ENCODE measurements at places on chromosomes 16 and 17. TPM values are rescaled to one million over a fixed set of nuclear protein-coding genes. Genes with fewer than 3 reads are reported as not detected.

HS3ST3A1 gene
- not detected for total RNA-seq

GRCh38 chr17:30917050-30917449 lies 4.7 kb upstream of the ADAP2 start:
- H3K4me3 ChIP-seq = no peak overlapping the region
- no peak overlapping the region for H3K27ac ChIP-seq
- DNase-seq = no peak
- H3K36me3 ChIP-seq = no peaks in the 10 kb centered on the region
- peaks cover 4% of the 10 kb centered on the region for H3K4me1 ChIP-seq

KRTAP4-4 gene
- not detected for total RNA-seq

KLHL10 gene
- not detected for total RNA-seq

GRCh38 chr17:80264205-80265075 lies 3.8 kb downstream of the RNF213 start:
- H3K27me3 ChIP-seq = no peaks in the 10 kb centered on the region
- peaks cover 5% of the 10 kb centered on the region for H3K36me3 ChIP-seq
- H3K27ac ChIP-seq = peak overlapping the region; percentile 97
- peaks cover 42% of the 10 kb centered on the region for H3K4me1 ChIP-seq

SOX9 gene
- not detected for total RNA-seq

DNA sequence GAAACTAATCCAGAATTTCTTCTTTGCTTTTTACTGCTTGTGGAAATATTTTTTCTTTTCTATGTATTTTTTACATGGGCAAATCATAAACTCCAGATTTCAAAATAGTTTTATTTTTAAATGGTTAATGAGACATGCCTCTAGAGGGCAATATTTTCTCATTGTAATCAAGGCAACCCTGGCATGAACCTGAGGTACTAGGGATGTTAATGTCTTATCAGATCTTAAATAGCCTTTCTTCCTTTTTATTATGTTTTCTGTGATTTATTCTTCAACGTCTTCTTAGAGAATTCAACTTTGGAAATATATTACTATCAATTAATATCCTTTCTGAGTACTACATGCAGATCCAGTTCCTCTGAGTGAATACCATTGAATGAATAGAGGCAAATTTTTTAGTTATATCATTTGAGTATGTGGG lies 324.7 kb downstream of the BCAS3 start:
- no peaks in the 10 kb centered on the region for H3K27me3 ChIP-seq
- H3K4me3 ChIP-seq = no peak overlapping the region
- peaks cover 5% of the 10 kb centered on the region for H3K4me1 ChIP-seq
- H3K36me3 ChIP-seq = peaks cover 3% of the 10 kb centered on the region
- H3K27ac ChIP-seq = no peak overlapping the region

DNA sequence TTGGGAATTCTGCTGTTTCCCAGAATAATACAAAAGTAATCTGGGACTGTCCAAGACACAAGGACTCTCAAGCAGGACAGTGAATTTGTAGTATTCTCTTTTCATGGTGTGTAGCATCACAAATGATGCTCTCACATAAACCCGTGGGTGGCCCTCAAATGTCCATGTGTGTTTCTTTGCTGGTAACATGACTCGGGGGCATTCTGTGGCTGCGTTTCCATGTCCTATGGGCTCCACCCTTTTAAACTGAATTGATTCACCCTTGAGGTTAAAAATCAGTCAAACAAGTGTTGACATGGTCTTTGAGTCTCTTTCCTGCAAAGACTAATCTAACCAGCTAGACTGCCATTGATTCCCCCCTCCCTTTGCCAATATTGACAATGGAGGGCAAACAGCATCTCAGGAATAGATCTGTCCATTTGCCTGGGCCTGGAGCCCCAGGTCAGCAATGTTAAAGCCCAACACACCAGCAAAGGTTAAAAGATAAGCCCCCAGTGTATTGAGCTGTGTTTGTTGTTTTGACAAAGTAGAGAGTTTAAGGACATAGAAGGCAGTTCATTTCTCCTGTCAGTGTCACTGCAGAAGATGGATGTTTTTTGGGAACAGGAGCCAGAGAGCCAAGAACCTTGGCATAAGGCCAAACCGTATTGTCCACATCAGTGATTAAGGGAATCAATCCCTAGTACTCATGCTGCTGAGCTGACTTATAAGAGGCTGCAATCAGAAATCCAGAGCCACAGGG lies 117.1 kb upstream of the COX10 start:
- H3K27ac ChIP-seq = no peak overlapping the region
- no peaks in the 10 kb centered on the region for H3K27me3 ChIP-seq
- H3K4me3 ChIP-seq = no peak overlapping the region
- no peak for DNase-seq
- H3K36me3 ChIP-seq = peaks cover 2% of the 10 kb centered on the region

DNA sequence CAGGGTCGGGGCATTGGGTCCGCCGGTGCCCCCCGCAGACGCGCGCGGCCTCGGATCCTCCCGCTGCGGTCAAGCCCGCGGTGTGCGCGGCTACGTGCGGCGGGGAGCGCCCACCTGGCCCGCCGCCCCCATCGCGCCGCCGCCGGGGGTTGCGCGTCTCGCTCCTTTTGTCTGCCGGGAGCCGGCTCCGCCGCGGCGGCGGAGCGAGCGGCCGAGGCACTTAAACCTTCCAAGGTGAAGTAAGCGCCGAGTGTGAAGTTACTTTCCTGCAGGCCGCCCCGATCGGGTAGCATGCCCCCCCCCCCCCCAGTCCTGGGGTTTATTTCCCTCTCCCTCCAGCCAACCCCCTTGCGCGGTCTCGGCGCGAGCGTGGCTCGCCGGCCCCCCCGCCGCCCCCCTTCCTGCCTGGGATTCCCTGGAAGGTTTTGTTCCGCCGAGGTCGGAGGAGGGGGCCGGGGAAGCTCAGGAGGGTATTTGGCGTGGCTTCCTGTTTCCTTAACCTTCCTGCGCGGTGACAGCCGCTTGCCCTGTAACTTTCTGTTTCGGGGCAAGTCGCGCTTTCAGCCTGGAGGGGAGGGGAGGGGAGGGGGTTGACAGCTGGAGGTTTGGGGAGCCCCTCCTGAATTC lies 56.6 kb upstream of the GSE1 start:
- H3K4me1 ChIP-seq = peaks cover 33% of the 10 kb centered on the region
- no peaks in the 10 kb centered on the region for H3K36me3 ChIP-seq
- peak overlapping the region; percentile 94 for H3K27ac ChIP-seq
- H3K27me3 ChIP-seq = no peaks in the 10 kb centered on the region
- DNase-seq = no peak

DNA sequence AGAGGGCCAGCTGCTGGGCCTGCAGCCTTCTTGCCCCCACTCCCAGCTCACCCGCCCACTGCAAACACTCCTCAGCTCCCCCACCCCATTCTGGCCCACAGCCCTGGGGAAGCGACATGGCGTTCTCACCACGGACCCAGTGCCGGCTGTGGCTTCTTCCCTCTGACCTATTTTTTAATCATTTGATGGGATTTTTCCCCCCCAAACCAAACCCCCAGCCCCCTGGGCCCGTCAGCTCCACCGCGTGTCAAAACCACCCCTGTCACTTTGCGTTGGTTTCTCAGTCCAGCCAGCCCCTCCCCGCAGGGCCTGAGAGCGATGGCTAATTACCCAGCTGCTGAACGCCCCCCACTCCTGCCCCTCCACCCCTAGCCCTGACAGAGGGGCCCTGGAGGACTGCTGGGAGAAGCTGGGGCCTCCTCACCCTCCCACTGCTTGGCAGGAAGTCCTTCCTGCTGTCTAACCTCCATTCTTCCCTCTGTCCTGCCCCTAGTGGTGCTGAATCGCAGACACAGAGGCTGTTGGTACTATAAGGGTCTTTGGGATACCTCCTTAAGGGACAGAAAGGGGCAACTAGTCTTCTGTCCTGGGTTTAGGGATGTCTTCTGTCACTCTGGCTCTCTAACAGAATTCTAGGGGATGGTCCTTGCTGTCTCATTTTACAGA lies 7.5 kb upstream of the TBX21 start:
- H3K4me1 ChIP-seq = peaks cover 28% of the 10 kb centered on the region
- H3K27ac ChIP-seq = peak overlapping the region; percentile 37
- DNase-seq = no peak
- peaks cover 18% of the 10 kb centered on the region for H3K27me3 ChIP-seq
- H3K4me3 ChIP-seq = no peak overlapping the region
- no peaks in the 10 kb centered on the region for H3K36me3 ChIP-seq

DNA sequence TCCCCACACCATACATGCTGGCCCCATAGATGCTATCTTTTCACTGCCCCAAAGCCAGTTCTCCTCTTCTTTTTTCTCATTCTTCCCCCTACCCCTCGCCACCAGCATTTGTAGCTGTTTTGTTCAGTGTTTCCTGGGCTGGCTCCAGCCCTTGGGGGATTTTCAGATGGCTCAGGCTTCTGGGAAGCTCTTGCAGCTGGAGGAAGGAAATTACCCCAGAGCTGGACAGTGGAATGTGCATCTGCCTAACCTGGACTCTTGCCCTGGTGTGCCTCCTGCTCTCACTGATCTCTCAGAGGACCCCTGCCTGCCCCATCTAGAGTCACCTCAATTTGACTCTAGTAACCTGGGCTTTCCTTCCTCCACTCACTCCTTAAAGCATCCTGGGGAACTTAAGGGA lies 82.8 kb downstream of the MYH13 start:
- no peak overlapping the region for H3K27ac ChIP-seq
- peaks cover 22% of the 10 kb centered on the region for H3K27me3 ChIP-seq
- DNase-seq = no peak
- H3K36me3 ChIP-seq = no peaks in the 10 kb centered on the region

GRCh38 chr16:2520784-2521531 lies 787 bp downstream of the AMDHD2 start:
- peak overlapping the region; percentile 91 for H3K27ac ChIP-seq
- peak overlapping the region; percentile 92 for H3K4me3 ChIP-seq
- peaks cover 9% of the 10 kb centered on the region for H3K36me3 ChIP-seq
- no peaks in the 10 kb centered on the region for H3K27me3 ChIP-seq
- peaks cover 37% of the 10 kb centered on the region for H3K4me1 ChIP-seq
- DNase-seq = peak; percentile 64

SNX20 gene
- 58.9 TPM for total RNA-seq

HSD17B1 gene
- 0.90 TPM for total RNA-seq

- peaks cover 13% of the 10 kb centered on the region for H3K4me1 ChIP-seq
- no peaks in the 10 kb centered on the region for H3K27me3 ChIP-seq
- H3K4me3 ChIP-seq = no peak overlapping the region
- no peak overlapping the region for H3K27ac ChIP-seq
Observed at GRCh38 chr17:16243801-16244567, 27.0 kb downstream of the PIGL start.

- no peak overlapping the region for H3K4me3 ChIP-seq
- no peak for DNase-seq
- no peak overlapping the region for H3K27ac ChIP-seq
- H3K27me3 ChIP-seq = no peaks in the 10 kb centered on the region
Observed at GRCh38 chr17:21688293-21688949, 3.9 kb upstream of the KCNJ18 start.

DNA sequence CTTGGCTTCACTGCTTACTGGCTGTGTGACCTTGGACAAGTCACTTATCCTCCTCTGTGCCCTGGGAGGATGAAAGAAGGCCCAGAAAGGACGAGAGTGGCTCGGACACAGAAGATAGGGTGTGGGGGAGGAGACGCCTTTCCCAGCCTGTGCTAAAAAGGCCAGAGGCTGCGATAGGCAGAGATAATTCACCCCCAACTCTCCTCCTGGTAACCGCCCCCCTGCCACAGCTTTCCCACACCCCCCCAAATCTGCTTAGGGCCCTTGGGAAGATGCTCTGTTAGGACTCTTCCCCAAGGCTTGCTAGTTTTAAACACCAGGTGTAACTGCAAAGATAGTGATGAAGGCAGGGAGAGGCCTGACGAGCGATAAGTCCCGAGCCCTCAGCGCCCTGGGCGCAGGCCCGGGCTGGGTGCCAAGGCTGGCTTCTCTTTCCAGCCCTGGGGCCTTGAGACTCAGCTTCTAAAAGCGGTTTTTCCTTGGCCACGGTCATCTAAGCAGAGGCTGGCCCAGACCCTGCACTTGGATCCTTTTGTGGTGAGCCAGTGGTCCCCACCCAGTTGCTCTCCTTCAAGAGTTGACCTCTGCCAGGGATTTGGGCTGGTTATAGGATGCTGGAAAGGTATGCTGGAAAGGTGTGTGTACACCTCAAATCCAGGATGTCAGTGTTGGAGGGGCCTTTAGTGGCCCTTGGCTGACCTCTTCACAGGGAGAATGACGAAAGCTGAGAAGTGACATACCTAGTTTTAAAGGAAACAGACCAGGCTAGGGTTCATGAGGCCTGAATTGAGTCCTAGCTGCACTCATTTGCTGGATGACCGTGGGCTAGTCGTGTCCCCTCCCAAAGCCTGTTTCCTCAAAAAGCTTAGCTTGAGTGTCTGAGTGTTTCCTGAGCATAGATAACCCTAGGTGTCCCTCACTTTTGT lies 3.4 kb upstream of the PPP1R9B start:
- DNase-seq = no peak
- no peaks in the 10 kb centered on the region for H3K27me3 ChIP-seq
- H3K4me1 ChIP-seq = peaks cover 18% of the 10 kb centered on the region
- H3K36me3 ChIP-seq = no peaks in the 10 kb centered on the region
- H3K4me3 ChIP-seq = no peak overlapping the region
- no peak overlapping the region for H3K27ac ChIP-seq

- peak overlapping the region; percentile 94 for H3K27ac ChIP-seq
- H3K4me1 ChIP-seq = peaks cover 54% of the 10 kb centered on the region
- peaks cover 2% of the 10 kb centered on the region for H3K36me3 ChIP-seq
- no peaks in the 10 kb centered on the region for H3K27me3 ChIP-seq
- H3K4me3 ChIP-seq = peak overlapping the region; percentile 88
Observed at GRCh38 chr16:87384162-87384874, 742 bp upstream of the FBXO31 start.

CANT1 gene
- 50.2 TPM for total RNA-seq

ACSM2B gene
- total RNA-seq = not detected

C16orf92 gene
- total RNA-seq = not detected

- no peak for DNase-seq
- H3K27ac ChIP-seq = no peak overlapping the region
- no peak overlapping the region for H3K4me3 ChIP-seq
- peaks cover 54% of the 10 kb centered on the region for H3K27me3 ChIP-seq
Observed at GRCh38 chr17:31780483-31780882, 78.6 kb downstream of the COPRS start.

DNA sequence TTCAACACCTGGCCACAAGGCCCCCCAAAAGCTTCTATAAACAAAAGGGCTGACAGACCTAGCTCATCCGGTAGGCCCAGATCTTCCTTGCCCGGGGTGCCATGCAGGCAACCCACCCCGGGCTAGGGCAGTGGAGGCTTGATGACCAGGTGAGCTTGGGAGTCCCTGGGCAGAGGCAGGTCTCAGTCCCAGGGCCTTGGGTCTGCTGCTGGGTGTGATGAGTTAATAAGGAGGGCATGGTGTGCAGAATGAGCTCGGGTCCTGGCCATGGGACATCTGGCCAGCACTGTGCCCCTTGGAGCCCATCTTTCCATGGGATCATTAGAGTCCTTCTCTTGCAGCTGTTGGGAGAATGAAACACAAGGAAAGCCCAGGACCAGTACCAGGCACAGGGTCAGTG lies 20.2 kb upstream of the MPRIP start:
- no peak overlapping the region for H3K27ac ChIP-seq
- peaks cover 12% of the 10 kb centered on the region for H3K4me1 ChIP-seq
- H3K27me3 ChIP-seq = no peaks in the 10 kb centered on the region
- H3K36me3 ChIP-seq = no peaks in the 10 kb centered on the region
- DNase-seq = no peak

PRDM7 gene
- not detected for total RNA-seq

- peaks cover 17% of the 10 kb centered on the region for H3K27me3 ChIP-seq
- no peak for DNase-seq
- peaks cover 2% of the 10 kb centered on the region for H3K4me1 ChIP-seq
- H3K4me3 ChIP-seq = no peak overlapping the region
- no peaks in the 10 kb centered on the region for H3K36me3 ChIP-seq
- H3K27ac ChIP-seq = no peak overlapping the region
Observed at GRCh38 chr17:42922294-42922693, 21.7 kb downstream of the G6PC1 start.

HIGD1B gene
- total RNA-seq = not detected

GRCh38 chr17:44967026-44967906 lies 837 bp downstream of the C1QL1 start:
- peaks cover 67% of the 10 kb centered on the region for H3K27me3 ChIP-seq
- H3K4me1 ChIP-seq = peaks cover 15% of the 10 kb centered on the region
- no peak overlapping the region for H3K27ac ChIP-seq
- peak overlapping the region; percentile 63 for H3K4me3 ChIP-seq
- H3K36me3 ChIP-seq = peaks cover 4% of the 10 kb centered on the region
